T-helper 9 cell (primary cell): ENCODE measurements at places on chromosomes 5 and 9.

- no peak for DNase-seq
These were observed 588.9 kb downstream of the MAT2B start for GRCh38 chr5:164094291-164094690.

- no peak for DNase-seq
These were observed 68.5 kb upstream of the SLC25A51 start for GRCh38 chr9:37972351-37972848.

DNA sequence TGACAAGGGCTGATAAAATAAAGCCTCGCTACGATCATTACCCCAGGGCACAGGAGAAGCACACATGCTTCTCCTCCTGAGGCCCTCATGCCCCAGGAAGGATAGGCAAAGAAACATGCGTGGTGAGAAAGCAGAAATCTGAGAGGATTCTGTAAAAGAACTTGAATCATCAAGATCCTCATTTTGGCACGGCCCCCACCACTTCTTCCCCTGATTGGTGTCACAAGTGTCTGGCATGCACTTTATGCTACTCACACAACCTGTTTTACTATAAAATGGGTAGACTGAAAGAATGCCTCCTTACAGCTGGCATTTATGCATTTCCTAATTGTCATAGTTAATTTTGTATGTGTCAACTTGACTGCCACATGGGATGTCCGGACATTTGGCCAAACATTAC, 32.1 kb downstream of the PCA3 start:
- DNase-seq = no peak

- DNase-seq = no peak
These were observed 171.8 kb upstream of the PITX1 start for GRCh38 chr5:135205632-135206349.

DNA sequence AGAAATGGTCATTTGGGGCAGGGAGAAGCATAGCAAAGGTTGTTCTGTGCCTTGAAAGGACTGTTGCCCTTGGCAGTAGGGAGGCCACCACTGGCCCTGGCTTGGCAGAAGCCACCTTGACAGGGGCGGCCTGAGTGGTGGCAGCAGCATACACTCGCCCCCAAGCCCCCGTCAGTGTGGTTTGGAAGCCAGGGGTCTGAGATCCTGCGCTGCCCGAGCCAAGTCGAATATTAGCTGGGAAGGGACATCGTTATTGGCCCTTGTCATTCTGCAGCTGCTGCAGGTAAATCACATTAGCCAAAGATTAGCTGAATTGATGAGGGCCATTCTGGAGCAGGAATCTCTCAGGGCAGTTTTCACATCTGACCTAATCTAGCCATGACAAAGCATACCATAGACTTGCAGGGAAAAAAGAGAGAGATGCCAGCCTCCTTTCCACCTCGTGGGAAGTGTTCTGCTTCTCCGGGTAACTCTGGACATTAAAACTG, 9.0 kb downstream of the OLFM1 start:
- no peak for DNase-seq

- no peak for DNase-seq
These were observed 20.2 kb upstream of the BARHL1 start for GRCh38 chr9:132562306-132562573.
